ELR (cell line): ENCODE measurements at places on chromosomes 4 and X.
A peak's percentile ranks its signal among the peaks of the same experiment; 100 is the strongest.

- DNase-seq: no peak
Measured at GRCh38 chr4:55124322-55125076, 896 bp downstream of the KDR start.

GRCh38 chr4:41967392-41967791 lies 14.2 kb upstream of the DCAF4L1 start:
- no peak for DNase-seq

GRCh38 chrX:106284431-106285025 lies 116.4 kb downstream of the PWWP3B start:
- no peak for DNase-seq

- DNase-seq: no peak
Measured at GRCh38 chr4:44146516-44146915, 302.1 kb downstream of the KCTD8 start.

DNA sequence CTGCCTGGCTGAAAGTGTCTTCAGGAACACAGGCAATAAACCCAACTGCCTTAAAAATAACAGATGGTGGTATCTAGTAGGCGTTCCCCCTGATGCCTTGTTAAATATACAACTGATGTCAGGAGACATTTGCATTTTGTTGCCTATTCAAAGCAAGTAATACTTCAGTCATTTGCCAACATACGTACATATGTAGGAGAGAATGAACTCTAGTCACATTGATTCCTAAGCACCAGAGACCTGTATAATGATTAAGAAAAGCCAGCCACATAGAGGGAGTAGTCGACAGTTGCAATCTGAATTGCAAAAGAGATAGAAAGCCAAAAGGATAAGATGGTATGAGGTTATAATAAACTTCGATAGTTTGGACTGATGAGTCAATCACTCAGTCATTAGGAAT lies 191.0 kb upstream of the EMCN start:
- DNase-seq: no peak

- DNase-seq: no peak
Measured at GRCh38 chrX:19655032-19655431, 139.7 kb upstream of the MAP3K15 start.

DNA sequence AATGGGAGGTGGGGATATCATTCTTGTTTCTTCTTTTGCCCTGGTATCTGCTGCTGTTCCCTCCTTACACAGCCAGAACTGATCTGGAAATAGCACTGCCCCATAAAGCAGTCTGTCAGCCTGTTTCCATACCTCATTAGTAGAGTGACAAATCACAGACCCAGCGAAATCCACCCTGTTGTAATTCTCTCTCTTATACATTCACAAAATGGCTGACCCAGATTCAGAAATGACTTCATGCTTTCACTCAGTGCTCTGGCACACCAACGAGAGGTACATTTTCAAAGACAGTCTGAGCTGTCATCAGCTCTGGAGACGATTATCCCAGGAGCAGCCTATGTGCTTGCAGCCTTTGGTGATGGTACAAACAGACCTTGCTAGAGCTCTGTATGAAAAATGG lies 164.6 kb downstream of the AFF2 start:
- no peak for DNase-seq

DNA sequence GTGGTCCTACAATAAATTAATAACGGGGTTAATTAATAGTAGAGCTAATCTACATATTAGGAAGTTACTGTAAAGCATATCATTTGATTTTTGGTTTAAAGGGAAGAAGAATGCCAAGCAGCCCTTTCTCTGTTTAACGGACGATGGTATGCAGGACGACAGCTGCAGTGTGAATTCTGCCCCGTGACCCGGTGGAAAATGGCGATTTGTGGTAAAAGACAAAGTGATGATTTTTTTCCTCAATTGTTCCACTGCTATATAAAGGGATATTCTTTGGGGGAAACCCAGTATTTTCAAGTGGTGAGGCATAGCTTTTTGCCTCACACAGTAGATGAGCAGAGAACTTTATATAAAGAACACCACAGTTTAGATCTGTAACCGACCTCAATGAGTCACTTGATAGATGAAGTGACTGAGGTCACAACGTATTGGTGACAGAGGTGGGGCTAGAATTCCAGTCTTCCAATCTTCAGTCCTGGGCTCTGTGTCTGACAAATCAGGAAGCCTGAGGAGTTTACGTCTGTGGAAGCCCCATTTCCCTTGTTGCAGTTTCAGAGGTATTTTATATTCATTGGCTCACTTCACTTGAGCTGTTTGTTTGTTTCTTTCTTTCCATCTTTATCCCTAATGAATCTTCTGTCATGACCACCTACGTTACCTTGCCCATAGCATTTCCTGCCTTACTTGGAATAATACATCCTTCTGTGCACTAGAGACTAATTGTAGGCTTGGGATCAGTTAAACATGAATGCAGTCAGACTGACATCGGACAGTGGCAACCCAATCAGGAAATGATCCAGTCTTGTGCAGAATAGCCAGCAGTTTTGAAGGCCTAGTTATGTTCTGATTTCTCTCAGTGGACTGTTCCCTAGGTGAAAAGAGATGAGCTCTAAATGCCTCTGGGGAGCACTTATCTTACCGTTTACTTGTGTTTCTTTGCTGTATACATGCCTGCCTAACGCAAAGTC lies 30.1 kb downstream of the ZRSR2 start:
- DNase-seq: peak; percentile 10

GRCh38 chrX:120825146-120825545 lies 50.5 kb downstream of the CT47B1 start:
- DNase-seq: no peak

DNA sequence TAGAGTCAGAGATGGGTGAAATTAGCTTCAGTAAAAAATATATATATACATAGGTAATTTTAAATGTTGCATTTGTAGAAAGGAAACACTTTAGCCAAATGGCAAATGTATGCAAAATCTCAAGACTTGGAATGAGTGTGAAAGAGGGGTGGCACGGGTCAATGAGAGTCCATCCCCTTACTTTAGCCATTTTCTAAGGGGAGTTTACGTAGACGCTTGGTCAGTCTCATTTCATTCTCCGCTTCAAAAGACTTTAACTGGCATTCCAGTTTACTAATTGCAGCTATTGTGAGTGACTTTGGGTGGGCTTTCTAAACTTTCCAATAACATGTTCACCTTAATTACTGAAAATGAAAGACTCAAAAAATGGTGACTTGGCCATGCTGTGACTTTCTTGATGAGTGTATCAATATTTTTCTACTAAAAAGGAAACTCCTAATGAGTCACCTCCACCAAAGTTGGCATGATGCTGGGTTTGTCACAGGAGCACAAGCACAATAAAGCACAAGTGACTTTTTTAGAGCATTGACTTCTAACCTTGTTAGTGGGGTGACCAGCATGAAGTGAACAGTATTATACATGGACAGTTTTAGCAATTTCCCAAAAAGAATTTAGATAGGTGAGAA lies 356.0 kb upstream of the RASGEF1B start:
- DNase-seq: no peak

DNA sequence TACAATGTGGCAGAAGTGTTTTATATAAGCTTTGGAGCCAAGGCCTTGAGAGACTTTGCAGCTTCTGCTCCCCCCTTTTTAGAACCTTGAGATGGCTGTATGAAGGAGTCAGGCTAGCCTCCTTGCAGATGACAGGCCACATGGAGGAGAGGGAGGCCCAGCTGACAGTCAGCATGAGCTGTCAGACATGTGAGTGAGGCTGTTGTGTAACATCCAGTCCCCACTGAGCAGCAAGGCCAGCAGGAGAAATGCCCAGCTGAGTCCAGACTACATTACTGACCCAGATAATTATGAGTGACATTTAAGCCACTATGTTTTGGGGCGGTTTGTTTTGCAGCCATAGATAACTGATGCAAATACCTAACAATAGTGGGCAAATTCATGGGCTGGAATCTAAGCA lies 515.3 kb upstream of the ARX start:
- no peak for DNase-seq

- DNase-seq: peak; percentile 0
Measured at GRCh38 chrX:37509349-37509748, 62.1 kb upstream of the LANCL3 start.

DNA sequence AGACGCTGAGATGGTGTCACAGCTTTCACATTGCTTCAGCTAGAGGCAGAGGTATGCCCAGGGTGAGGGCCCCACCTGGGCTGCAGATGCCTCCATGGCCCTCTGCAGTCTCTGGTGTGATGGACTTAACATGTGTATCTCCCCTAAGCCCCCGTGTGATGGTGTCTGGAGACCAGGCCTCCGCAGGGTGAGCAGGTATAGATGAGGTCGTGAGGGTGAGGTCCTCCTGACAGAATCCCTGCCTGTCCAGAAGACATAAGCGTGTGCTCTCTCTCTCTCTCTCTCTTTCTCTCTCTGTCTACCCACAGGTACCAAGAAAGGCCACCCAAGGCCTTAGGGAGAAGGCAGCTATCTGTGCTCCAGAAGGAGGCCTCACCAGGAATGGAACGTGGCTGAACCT lies 50.9 kb downstream of the CPZ start:
- no peak for DNase-seq

DNA sequence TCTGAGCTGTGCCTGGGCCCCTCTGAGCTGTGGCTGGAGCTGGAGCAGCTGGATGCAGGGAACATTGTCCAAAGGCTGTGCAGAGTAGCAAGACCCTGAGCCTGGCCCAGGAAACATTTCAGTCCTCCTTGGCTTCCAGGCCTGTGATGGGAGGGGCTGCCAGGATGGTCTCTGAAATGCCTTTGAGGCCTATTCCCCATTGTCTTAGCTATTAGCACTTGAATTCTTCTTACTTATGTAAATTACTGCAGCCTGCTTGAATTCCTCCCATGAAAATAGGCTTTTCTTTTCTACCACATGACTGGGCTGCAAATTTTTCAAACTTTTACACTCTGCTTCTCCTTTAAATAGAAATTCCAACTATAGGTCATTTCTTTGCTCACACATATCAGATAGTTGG lies 349.8 kb upstream of the KLHL4 start:
- no peak for DNase-seq

DNA sequence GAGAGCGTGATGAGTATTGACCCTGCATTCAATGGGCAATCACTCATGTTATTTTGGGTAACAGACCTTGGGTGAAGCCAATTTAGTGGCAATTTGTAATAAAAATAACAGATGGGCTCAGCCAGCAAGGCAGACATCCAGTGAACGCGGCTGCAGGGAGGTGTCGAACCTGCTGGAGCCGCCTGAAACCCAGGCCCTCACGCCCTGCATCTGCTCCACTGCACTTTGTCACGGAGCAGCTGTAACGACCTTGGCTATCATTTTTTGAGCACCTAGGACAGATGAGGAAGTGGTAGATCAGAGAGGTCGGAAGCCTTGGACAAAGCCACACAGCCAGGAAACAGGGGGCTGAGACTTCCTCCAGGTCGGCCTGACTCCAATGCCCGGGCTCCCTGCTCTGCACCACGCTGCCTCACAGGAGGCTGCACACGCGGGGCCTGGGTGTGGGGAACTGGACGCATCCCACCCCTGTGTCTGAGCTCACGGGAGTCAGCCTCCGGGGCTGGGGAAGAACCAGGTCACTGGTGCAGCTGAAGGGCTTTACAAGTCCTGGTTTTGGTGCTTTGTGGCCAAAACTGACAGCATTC lies 19.4 kb downstream of the HMX1 start:
- no peak for DNase-seq

GRCh38 chrX:13764765-13765164 lies 30.2 kb downstream of the OFD1 start:
- DNase-seq: no peak

- peak; percentile 16 for DNase-seq
Measured at GRCh38 chr4:15398001-15398400, 29.8 kb upstream of the C1QTNF7 start.

DNA sequence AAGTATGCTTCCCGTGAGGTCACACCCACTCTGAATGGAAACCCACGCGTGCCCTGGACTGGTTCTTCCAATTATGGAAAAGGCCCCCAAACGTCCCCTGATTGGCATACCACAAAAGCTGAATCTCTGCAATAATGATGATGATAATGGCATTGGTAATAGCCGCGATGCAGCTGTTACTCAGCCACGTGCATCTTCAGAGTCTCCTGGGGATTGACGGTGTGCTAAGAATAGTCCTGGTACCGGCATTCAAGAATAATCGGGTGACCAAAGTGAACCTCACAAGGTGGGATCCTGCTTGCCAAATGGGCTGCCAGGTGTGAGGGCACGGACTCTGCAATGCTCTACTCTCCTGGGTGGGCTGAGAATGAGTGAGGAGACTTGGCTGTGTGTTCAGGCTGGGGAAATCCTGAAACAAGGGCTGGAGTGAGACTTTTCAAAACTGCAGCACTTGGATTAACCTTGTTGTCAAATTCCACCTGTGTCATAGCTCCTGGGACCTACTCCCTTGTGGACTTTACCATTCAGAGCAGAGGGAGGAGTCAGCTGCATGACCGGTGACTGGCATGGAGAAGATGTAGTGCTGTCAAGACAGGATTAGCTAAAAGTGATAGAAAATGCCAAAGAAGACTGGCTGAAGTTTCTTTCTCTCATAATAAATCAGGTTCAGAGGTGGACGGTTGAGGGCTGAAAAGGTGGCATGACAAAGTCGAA lies 615.4 kb downstream of the MID1IP1 start:
- no peak for DNase-seq

GRCh38 chr4:169160825-169161224 lies 109.9 kb downstream of the SH3RF1 start:
- DNase-seq: no peak

DNA sequence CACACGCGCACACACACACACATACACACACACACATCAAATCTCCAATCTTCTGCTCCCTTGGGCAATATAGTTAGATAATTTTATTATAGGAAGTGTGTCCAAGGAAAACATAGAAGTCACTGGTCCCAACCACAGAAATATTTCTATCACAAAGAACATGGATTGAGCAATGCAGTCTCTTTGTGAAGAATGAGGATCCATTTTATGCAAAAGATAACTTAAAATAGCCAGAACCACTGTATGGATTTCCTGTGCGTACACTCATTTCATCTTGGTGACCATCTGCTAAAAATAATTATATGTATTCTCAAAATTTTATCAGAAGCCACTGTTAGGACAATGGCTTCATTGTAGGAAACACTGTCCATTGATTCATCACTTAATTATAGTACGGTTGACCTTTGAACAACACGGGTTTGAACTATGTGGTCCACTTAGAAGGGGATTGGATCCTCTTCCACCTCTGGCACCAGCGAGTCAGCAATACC lies 169.6 kb upstream of the MXRA5 start:
- DNase-seq: peak; percentile 51

DNA sequence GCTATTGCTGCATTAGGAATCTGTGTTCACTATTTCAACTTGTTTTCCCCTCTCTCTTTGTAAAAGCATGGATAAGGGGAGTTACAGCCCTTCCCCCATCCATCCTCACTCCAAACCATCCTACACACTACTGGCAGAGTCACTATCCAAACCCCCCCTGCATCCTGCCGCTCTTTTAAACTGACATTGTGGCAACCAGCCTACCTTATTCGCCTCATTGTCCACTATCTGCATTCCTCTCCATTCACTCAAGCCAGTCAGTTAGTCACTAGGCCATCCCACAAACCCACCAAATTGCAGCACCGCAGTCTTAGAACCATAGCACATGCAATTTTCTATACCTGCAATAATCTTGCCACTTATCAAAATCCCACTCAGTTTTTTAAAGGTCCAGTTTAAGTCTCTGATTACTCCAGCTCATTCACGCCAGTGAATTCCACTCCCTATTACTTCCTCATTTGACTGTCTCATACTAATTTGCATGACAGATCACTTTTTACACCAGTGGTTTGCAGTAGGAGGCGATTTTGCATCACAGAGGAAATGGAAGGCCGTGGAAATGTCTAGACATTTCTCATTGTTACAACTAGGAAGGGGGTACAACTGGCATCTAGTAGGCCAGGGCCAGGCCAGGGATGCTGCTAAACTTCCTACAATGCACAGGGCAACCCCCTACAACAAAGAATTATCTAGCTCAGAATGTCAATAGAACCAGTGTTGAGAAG lies 181.8 kb downstream of the HS6ST2 start:
- no peak for DNase-seq

- DNase-seq: peak; percentile 12
Measured at GRCh38 chrX:20267931-20268701, 1.4 kb upstream of the RPS6KA3 start.
